ENCODE measurements at places on chromosomes 2 and 18.

- no peak for DNase-seq
Observed at GRCh38 chr2:56229397-56230060, 45.7 kb downstream of the CCDC85A start.

DNA sequence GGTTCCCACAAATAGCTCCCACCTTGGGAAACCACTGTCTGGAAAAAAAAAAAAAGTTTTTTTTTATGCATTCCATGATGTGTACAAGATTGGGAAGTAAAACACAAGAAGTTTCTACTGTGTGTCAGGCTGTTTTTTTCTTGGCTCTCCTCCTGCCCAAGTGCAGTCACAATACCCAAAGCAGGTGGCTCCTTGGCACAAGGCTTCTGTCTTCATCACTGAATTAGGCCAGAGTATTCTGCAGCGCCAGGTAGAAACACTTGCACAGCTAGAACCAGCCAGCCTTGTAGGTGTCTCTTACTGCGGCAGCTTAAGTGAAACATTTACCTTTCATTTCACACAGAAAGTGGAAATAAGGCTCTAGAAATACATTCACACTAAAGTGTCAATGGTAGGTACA, 23.8 kb upstream of the MAL start:
- DNase-seq, result no peak

- DNase-seq, result peak; percentile 24
Observed at GRCh38 chr2:172985139-172985892, 90.3 kb upstream of the MAP3K20 start.

- DNase-seq, result no peak
Observed at GRCh38 chr18:45168866-45169600, 446.2 kb upstream of the SLC14A2 start.

GRCh38 chr2:128594953-128595677, 276.4 kb upstream of the HS6ST1 start:
- DNase-seq, result no peak

DNA sequence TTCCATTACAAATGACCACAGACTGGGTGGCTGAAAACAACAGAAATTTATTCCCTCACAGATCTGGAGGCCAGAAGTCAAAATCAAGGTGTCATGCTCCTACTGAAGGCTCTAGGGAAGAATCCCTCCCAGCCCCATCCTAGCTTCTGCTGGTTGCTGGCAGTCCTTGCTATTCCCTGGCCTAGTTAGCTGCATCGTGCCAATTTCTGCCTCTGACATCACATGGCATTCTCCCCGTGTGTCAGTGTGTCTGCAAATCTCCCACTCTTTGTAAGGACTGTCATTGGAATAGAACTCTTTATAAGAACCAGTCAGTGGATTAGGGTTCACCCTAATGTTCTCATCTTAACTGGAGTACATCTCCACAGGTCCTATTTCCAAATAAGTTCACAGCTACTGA, 30.5 kb upstream of the NCKAP5 start:
- no peak for DNase-seq

DNA sequence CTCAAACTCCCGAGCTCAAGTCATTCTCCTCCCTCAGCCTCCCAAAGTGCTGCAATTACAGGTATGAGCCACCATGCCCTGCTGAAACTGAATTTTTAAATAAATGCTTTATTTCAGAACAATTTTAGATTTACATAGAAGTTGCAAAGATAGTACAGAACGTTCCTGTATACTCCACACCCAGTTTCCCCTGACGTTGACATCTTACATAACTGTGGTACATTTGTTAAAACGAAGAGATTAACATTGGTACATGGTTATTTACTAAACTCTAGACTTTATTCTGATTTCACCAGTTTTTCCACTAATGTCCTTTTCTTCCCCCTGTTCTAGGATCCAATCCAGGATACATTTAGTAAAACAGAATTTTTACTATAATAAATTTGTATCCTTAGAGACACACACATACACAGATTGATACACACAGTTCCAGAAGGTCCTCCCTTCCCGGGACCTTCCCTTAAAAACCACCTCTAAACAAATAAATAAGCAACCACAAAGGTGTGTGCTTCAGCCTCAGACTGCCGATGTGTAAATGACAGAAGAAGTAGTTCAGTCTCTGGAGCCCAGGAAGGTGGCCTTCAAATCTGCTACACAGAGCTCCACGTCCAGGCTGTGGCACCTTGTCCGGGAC, 6.9 kb downstream of the NEU2 start:
- no peak for DNase-seq

DNA sequence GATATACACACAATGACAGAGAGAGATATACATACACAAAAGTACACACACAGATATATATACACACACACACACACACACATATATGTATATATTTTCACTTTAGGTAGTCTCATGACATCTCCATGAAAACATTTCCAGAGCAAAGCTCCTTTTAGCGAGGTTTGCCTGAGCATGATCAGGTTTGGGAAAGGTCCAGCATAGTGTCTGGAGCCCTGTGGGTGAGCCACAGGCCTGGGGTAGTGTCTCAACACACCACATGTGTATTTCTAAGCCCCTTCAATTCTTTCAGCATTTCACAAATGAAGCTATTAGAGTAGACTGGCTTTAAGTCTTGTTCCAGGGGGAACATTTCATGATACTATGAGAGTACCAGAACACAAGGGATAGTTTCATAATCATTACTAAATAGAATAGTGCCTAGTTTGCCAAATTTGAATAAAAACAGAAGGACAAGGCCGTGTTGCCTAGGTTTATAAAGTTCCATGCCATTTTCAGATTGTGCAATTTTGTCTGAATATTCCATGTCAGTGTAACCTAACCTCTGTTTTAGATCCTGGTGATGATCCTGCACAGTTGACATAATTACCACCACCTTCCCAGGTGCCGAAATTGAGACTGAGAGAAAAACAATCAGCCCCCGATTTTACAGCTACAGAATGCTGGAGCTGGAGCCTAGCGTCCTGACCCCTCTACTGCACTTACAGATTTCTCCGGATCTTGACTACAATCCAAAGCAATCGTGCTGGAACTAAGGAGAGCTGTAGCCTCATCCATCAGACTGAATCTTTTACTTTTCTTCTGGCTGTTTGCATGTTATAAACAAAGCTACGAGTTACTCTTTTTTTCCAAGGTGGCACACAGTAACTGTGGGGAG, 332.7 kb downstream of the CYRIA start:
- no peak for DNase-seq

GRCh38 chr18:47968721-47969120, 38.3 kb upstream of the SMAD2 start:
- no peak for DNase-seq

GRCh38 chr2:28488083-28488830, 7.6 kb upstream of the PLB1 start:
- no peak for DNase-seq

- DNase-seq, result no peak
Observed at GRCh38 chr2:231339316-231339715, 56.2 kb upstream of the B3GNT7 start.

DNA sequence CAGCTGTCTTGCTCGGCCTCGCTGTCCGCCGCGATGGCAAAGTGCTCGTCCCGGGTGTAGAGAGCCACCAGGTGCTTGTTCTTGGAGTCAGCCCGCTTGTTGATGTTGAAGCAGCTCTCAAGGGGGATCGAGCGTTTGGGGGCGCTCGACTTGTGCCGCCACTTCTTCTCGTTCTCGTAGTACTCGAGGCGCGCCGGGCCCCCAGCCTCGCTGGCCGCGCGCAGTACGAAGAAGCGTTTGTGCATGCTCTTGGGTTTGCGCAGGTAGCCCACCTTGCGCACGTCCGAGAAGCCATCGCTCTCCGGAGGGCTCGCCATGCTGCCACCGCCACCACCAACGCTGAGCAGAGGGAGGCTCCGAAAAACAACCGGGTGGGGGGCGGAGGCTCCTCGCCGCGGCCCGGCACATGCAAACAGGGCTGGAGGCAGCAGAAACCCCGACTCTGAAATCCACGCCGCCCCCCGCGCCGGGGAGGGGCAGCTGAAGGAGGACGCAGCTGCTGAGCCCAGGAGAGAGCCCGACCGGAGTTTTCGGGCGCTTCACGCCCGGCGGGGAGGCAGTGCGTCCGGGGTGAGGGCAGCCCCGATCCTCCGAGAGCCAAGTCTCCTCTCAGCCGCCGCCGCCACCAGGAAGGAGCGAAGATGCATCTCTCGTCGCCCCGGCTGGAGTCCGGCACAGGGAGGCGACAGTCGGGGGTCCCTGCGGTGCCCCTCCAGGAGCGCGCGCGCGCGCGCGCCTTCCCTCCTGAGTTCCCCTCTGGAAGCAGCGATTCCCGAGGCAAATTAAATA, 1.0 kb downstream of the IRS1 start:
- peak; percentile 70 for DNase-seq

DNA sequence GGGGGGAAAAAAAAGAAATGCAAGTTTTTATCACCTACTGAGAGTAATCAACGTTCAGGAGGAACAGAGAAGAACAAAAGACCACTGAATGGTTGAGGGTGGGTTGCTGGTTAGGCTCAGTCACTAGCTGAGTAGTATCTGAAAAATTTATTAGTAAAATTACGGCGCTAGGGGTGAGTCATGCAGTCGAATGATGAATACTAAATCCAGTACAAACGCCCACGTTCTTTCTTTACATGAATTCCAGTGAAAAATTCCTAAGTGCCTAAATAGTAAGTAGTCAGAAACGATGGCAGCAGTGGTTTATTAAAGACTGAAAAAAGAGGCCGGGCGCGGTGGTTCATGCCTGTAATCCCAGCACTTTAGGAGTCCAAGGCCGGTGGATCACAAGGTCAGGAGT, 52.0 kb downstream of the TEKT4 start:
- no peak for DNase-seq

DNA sequence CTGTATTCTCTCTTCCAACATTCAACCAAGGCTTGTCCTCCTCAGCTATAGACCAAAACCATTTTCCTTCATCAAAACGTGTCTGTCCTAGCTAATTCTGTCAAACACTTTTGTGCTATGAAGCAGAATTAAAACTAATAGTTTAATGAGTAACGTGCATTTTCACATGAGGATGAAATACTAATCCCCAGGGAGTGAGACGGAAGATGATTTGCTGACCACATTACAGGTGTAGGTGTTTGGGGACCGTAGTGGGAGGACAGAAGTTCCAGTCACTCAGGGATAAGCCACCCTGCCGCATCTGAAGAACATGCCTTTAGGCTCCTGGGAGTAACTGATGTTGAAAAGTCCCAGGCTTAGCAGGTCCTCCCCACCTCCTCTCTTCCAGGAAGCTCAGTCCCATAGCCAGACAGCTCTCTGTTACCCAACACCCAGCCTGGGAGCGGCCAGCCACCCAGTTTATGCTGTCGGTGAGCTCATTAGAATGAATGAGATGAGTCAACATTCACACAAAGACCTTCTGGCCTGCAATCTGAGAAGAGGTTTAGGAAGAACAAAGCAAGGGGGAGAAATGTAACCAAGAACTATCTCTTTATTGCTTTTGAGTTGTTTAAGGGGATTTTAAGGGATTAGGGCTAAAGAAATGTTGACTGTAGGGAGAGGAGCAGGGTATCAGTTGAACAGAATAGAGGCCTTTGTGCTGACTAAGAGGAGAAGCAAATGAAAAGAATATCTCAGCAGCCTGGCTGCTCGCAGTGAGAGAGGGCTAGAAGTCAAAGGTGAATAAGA, 122.5 kb downstream of the FOXI3 start:
- DNase-seq, result no peak

- DNase-seq, result no peak
Observed at GRCh38 chr2:14774436-14774968, 142.0 kb downstream of the LRATD1 start.

- no peak for DNase-seq
Observed at GRCh38 chr2:225415341-225415740, 15.8 kb downstream of the NYAP2 start.

DNA sequence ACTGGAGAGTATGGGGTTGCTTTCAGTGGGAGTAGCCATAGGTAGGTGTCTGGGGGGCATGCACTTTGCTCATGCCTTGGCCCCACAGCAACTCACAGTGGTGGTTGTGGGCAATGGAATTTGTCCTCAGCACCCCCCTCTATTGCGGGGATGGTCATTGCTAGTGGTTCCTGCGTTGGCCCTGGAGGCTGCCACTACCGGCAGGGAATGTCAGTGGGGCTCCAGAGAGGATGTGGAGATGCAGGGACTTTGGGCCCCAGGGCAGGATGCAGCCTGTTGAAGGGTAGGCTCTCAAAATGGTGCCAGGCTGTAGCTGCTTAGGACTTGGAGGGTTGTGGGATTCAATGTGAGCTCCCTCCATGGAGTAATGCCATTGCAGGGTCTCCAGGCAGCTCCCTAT, 125.0 kb downstream of the XRCC5 start:
- DNase-seq, result no peak

DNA sequence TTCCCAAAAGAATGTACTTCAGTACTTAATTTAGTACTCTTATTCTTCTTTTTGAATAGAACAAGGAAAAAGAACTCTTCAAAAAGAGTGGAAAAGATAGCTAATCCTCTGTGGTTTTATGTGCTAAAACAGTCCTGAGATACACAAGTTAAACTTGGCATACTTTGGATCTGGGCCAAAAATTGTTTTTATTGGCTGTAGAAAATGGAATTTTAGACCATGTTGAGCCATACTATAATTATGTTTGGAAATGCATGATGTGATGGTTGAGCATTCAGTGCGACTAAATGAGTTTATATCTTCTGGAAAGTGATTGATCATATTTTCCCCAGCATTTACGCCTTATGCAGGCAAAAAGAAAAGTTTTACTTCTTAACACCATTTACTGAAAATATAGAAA, 18.0 kb upstream of the PDE1A start:
- no peak for DNase-seq

- DNase-seq, result no peak
Observed at GRCh38 chr2:127428815-127429109, 10.5 kb downstream of the PROC start.

DNA sequence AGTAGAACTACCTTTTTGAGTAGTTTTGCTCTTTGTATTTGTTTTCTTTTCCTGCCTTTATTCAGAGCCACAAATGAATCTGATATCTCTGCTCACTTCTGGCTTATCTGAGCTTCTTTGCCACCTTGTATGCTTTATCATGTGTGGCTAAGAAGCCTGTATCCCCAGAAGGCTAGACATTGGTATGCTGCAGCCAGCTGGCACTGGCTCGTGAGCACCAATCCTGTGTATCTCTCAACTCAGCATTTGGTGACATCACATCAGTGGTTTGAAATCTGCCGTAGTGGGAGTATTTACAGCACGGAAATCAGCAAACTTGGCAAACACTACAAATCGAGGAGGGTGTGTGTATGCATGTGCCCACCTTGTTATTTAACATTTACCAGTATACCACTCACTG, 183.7 kb upstream of the LHCGR start:
- no peak for DNase-seq

- peak; percentile 97 for DNase-seq
Observed at GRCh38 chr2:235493775-235494715, at the start of gene AGAP1. Gene AGAP1 (plus strand): TSS chr2:235494043.

Data from 8988T (cell line).